ENCODE measurements at places on chromosomes 3 and 15.

GRCh38 chr3:113468539-113468938 is 27.2 kb upstream of the CFAP44 start:
- no peak for DNase-seq

- DNase-seq, result no peak
These were observed 1264.2 kb downstream of the ROBO2 start for GRCh38 chr3:78304115-78304514.

DNA sequence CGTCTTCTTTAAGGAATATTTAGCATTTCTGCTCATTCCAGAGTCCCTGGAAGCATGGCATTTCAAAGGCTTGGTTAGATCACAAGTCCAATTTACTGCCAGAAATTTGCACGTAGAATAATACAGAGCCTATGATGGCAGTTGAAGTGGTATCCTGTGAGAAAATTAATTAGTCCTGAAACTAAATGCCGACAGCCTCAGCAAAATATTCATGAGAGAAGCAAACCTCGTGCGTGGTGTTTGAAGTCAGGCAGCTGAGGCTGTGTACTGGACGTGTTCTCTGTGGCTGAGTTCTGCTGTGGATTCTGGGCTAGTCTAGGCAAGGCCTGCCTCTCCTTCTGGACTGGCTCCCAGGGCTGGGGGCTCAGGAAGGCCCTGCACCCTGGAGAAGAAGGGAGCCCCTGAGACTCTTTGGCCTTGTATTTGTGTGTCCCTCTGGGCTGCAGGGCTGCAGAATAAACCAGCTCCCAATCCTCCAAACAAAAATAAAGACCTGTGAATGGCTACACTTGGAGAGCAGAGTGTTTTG is 106.6 kb downstream of the APBA2 start:
- no peak for DNase-seq

GRCh38 chr15:40063563-40064011 is 24.6 kb upstream of the SRP14 start:
- no peak for DNase-seq

GRCh38 chr3:48202632-48203031 is 14.4 kb upstream of the CDC25A start:
- no peak for DNase-seq

DNA sequence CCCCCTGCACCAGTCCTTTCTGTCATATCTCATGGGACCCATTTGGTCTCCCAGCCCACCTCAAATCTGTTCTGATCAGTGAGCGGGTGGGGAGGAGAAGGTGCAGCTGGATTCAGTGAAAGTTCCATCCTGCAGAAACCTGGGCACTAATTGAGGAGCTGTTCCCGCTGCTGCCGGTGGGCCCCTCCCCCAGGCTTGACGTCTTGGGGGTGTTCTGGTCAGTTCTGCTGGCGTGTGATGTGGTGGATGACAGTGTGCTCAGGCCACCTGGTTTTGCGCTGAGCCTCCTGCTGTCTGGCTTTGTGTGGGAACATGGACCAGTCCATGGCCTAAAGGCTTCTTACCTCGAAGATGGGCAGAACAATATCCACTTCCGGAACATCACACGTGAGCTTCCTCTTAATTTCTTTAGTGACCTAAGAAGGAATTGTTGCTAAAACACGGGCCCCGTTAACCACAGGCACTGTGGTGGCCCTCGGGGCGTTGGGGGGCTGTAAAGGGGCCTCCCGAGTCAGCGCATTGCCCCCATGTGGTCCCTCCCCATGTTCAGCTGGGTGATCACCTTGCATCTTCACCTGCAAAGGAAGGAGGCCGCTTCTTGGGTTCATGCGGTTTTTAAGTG is 59.7 kb downstream of the RGMA start:
- DNase-seq, result no peak

GRCh38 chr15:91553196-91553854 is 300.2 kb upstream of the SLCO3A1 start:
- DNase-seq, result no peak

GRCh38 chr15:90018216-90018831 is 17.2 kb downstream of the ZNF710 start:
- no peak for DNase-seq

DNA sequence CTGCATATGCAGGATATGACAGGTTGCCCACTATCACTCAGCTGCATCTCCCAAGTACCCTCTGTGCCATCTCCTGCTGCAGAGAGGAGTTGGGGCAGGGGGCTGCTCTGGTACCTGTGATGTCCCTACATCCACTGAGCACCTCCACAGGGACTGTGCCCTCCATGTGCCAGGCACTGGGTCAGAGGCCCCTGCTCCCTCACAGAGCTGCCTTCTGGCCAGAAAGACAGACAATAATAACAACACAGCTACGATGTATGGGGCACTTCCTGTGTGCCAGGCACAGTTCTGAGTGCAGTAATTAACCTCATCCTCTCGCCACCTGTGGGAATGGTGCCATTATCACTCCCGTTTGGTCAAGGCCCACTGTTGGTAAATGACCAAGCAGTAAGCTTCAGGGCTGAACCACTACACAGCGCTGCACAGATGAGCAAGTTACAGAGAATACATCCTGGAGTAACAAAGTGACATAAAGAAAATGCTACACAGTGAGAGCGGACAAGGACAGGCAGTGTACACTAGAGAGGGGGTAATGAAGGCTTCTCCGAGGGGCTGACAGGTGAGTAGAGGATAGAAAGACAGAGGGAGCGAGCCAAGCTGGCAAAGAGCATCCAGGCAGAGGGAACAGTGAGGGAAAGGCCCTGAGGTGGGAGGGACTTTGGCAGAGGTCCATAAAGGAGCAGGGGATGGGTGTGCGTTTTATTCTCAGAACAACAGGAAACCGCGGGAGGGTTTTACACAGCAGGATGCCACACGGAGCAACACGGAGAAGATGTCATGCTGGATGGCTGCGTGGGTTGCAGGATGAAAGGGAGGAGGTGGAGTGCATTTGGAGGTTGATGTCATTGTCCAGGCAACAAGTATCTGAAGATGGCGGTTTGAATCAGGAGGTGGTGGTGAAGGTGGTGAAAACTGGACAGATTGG is 13.6 kb downstream of the WNT7A start:
- DNase-seq, result peak; percentile 22

DNA sequence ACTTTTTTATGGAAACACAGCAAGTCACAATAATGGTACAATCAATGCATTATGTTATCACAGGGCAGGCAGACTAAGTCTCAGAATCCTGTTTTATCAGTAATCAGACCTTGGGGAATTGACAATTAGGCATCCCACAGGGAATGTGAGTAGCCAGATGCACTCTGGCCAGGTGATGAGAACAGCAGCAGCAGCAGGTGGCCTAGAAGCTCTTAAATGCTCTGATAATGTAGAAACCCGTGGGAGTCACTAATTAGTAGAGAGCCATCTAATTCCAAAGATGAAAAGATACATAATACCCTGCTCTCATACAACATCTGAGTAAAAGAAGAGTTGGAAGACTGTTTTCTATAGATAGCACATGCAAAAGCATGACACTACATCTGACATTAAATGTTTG is 12.6 kb downstream of the CEP152 start:
- DNase-seq, result no peak

DNA sequence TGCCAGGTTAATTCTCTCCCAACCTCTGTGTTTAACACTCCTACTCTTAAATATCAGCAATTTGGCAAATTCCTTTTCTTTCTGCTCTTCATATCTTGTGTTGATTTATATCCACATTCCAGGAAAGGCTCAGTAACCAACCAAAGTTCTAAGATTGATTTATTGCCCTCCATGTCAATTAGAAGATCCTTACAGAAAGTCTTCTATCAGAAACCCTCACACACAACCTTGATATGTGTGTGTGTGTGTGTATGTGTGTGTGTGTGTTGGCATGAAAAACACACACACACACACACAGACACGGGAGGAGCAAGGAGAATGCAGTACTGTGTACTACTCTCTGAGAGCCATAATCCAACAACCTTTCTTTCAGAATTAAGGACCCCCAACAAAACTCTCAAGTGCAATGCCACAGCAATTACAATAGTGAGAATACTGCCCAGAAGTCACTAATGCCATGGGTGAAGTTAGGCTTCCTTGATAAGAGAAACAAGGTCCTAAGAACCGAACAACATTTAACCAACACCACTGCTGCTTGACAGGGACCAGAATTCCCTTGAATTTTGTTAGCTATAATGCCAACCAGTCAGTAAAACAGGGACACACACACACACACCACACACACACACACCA is 1.1 kb downstream of the LSAMP start:
- DNase-seq, result no peak

GRCh38 chr3:128190501-128190900 is 37.2 kb downstream of the EEFSEC start:
- DNase-seq, result no peak

- no peak for DNase-seq
These were observed 10.3 kb downstream of the TRAK1 start for GRCh38 chr3:42101481-42101880.

GRCh38 chr15:81942157-81942556 is 103.7 kb downstream of the MEX3B start:
- DNase-seq, result peak; percentile 83

DNA sequence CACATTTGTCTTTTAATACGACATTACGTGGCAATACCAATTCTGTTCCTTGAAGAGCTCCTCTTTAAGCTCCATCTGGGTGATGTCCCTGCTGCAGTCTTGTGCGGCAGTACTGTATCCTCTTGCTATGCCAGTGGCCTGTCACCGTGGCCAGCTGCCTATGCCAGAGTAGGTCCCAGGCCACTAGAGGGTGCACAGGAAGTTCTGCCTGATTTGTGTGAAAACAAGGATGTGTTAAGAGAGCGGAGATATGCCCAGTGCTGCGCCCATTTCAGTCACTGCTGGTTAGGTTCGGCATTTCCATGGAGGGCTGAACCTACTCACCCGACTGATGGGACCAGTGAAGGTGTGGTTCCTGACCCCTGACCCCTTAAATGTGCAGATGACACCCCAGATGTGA is 25.2 kb downstream of the NIPA1 start:
- peak; percentile 48 for DNase-seq

GRCh38 chr15:67732164-67732563 is 93.1 kb upstream of the SKOR1 start:
- DNase-seq, result no peak

GRCh38 chr3:102034639-102035451 is 185.5 kb downstream of the NFKBIZ start:
- DNase-seq, result no peak

- no peak for DNase-seq
These were observed 1427.6 kb downstream of the ZPLD1 start for GRCh38 chr3:103862415-103862814.

GRCh38 chr3:150765949-150766720 is 3.2 kb upstream of the SIAH2 start:
- DNase-seq, result peak; percentile 66

DNA sequence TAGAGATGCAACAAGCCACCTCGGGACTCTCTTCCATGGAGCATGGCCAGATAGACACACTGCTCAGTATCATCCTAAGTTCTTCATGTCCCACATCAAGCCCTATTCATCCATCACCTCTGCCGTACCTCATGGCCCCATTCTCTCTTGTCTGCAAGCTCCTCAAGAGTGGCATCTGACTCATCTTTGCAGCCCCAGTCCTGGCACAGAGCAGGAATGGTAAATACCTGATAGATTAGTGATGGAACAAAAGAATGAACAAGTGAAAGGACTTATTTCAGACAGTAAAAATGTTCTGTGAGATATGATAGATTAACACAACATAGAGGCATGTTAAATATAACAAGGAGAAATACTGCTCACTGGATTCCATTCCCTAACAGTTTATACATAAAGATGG is 176.4 kb downstream of the ISL2 start:
- no peak for DNase-seq

- DNase-seq, result no peak
These were observed 120.2 kb upstream of the IGF1R start for GRCh38 chr15:98528046-98528725.

DNA sequence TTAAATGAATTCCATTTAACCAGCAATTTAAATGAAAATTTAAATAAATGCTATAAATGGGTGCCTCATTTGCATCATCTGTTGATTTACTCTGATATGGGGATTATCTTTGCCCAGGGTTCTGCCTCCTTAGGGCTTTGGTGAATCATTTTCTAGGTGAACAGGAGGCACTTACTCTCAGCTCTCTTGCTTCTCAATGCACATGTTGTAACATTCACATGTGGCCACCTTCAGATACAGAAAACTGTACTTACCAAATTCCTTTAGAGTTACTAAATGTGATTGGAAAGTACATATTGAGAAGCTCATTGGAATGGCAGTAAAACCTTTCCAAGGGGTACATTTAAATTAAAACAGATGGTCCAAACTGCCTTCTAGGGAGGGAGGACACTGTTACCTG is 20.8 kb downstream of the GADL1 start:
- no peak for DNase-seq

DNA sequence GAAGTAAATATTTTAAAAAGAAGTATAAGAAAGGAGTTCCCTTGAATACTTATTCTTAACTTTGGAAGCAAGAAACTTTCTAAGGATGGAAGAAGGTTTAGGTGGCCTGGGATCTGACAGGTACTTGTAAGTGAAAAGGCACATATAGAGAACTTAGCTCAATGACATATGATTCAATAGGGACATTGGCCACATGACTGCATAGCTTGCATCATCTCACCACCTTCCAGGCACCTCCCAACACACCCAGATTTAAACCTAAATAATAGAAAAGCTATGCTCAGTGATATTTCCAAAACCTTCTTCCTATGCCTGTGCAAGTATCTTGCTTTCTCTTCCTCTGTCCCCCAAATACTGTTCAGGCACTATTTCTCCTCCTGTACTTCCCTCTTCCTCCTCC is 4.7 kb upstream of the P2RY1 start:
- no peak for DNase-seq

DNA sequence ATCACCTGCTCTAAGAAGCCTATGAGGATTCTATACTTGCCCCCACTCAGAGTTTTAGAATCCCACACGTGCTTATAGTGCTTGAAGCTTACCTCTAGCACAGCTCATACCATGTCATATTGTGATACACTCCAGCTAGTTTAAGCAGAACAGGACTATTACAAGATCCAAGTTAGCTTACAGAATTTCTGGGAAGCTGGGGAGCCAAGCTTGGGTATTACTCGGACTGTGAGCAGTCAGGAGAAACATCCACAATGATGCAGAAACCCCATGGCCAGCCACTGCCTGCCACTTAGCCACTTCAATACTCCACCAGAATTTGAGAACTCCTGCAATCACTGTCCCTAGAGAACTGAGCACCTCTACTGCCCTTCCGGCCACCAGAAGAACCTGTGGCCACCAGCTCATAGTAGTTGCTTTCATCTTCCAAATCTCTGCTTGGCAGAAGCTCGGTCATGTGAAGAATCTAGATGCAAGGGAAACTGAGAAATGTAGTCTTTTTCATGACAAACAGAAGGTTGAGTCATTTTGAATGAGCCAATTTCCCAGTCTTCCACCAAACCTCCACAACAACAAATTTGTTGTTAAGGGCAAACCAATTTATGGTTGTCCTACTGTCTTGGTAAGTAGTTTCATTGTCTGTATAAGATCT is 27.7 kb upstream of the SSR3 start:
- no peak for DNase-seq
